ENCODE measurements at places on chromosomes 5 and 9.

DNA sequence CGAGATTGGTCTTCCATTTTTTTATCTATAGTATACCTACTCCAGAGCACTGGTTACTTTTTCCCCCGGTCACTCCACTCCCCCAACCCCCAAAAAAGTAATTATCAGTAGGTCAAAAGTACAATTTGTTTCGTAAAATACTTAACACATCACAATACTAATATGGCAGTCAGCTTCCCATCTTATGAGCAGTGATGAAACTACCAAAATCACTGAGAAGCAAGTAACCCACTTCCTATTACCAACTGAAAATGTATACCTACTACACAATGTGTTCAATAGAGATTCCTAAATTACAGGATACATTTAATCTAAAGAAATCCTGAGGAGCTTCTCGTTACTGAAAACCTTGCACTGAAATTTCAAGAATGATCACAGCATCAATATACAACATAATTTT, 1.9 kb downstream of the CERT1 start:
- DNase-seq: no peak

DNA sequence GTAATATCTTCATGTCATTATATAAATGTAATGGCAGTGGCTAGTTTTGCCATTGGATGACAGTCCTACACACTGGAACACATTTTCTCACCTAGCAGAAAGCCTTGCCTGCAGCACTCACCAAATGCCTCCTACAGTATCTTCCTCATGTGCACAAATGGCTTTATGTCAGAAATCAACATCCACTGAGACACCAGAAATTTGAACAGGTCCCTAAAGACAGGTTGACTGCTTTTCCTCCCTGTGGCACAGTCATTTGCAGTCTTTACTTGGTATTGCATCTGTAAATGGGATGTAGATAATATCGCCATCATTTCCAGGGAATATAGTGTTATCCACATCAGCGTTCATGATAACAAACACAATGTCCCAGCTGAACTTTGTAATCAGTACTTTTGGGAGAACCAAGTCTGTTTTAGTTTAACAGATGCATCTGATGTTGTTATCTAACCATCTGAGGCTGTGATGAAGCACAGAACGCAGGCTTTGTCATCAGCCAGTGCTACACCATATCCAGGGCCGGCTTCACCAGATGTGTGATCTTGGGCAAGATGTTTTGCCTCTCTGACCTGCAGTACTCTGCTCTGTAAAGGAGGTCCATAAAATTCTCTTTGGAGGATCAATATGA, 83.9 kb upstream of the TAS2R1 start:
- no peak for DNase-seq

DNA sequence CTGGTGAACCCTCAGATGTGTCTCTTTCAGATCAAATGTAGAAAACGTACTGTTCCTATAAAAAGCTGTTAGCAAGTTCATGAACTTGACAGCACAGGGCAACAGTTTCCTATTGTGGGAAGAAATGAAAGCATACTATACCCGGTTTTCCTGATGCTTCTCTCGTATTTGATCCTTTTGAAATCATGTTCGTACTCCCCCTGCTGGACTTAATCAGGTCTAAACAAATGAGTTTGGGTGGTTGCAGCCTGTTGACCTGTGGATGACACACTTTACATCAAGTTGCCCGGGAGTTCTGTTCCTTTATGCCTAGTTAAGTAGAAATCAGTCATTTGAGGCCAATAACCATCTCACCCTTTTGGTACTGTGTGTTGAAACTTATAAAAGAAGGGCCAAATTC, 1992.3 kb downstream of the MAT2B start:
- DNase-seq: no peak

DNA sequence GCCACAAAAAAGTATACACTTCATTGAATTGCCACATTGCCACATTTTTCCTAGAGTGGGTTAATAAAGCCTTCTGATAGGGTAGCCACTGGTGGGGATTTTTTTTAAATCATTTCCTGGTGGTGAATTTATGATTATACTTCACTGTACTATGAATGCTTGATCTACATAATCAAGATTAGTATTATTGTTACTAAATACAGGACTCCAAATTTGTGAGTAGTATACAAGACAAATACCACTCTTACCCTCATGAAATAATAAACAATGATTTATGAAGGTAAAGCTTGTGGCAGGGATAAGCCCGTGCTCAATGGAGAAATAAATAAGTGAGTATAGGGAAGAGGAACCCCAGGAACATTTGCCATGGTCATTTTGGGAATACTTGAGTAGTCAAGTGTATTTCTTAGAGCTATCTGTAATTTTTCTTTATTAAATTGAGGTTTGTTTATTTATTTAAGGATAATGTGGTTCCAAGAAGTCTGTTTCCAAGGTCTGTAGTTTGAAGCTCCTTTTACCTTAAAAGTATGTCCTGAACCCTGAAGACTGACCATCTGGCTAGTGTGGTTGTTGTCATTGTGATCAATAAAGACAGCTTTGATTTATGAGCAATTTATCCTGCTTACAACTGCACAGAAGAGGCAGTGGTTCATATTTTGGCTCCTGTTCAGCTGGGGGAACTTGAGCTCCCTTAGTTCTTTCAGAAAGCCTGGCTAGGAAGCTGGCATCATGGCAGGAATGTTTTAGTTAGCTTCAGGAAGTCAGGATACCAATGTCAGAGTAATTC, 118.6 kb downstream of the ZSWIM6 start:
- DNase-seq: no peak

- DNase-seq: no peak
Measured at GRCh38 chr5:66553916-66554575, 42.1 kb upstream of the MAST4 start.

DNA sequence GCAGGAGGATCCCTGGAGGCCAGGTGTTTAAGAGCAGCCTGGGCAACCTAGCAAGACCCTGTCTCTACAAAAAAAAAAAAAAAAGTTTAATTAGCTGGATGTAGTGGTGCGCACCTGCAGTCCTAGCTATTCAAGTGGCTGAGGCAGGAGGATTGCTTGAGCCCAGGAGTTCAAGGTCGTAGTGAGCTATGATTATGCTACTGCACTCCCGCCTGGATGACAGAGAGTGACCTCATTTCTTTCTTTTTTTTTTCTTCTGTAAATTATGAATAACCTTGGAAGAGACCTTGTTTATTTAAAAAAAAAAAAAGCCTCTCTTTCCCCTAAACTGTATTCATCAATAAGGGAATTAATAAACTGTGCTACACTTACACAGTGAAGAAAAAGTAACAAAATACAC, 43.6 kb upstream of the SLC30A5 start:
- DNase-seq: no peak

- DNase-seq: no peak
Measured at GRCh38 chr9:133701981-133702797, 36.0 kb downstream of the SARDH start.

- DNase-seq: no peak
Measured at GRCh38 chr9:116191576-116192415, 38.2 kb downstream of the PAPPA start.

- no peak for DNase-seq
Measured at GRCh38 chr5:169653091-169653490, 16.0 kb downstream of the DOCK2 start.

- DNase-seq: no peak
Measured at GRCh38 chr9:17942498-17942897, 363.6 kb downstream of the SH3GL2 start.

- no peak for DNase-seq
Measured at GRCh38 chr9:119283078-119283794, 86.0 kb downstream of the BRINP1 start.

DNA sequence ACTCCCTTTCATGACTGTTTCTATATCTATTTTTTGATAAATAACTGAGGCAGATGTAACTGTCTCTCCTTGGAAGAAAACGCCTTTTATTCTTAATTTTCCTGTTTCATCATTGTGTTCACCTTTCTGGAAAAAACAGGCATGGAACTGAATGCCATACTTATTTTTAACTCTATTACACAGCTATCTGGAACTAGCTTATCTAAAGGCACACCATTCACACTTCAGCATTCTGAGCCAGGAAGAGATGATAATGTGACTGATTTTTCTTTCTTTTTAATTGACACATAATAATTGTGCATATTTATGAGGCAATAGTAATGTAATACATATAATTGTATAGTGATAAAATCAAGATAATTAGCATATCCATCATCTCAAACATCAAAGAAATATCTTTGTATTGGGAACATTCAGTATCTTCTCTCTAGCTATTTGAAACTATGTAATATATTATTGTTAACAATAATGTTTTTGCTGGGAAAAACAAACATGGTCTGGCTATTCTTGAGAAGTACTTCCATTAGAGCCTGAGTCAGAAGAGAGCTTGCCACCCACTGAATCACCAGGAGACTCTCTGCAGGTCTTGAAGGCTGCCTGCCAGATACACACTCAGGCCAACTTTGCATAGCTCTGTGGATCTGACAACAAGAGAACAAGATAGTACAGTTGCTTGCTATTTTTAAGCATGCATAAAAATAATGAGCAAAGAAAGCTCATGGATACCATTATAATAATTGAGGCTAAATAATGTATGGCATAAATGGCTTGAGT, 501.0 kb upstream of the EDIL3 start:
- DNase-seq: no peak

All from bone marrow (tissue), 2 donors.